ENCODE measurements at places on chromosomes 5 and 9.

DNA sequence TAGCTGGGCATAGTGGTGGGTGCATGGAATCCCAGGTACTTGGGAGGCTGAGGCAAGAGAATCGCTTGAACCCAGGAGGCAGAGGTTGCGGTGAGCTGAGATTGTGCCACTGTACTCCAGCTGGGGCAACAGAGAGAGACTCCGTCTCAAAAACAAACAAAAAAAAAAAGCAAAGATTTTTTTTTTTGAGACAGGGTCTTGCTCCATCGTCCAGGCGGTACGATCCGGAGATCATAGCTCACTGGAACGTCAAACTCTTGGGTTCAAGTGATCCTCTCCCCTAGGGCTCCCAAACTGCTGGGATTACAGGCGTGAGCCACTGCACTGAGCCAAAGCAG, 37.6 kb downstream of the ABCA1 start:
- H3K4me1 ChIP-seq: peaks cover 20% of the 10 kb centered on the region
- H3K4me3 ChIP-seq: no peak overlapping the region
- DNase-seq: no peak
- no peaks in the 10 kb centered on the region for H3K27me3 ChIP-seq

GRCh38 chr5:16461026-16461425, 4.6 kb downstream of the ZNF622 start:
- H3K4me1 ChIP-seq: no peaks in the 10 kb centered on the region
- peaks cover 14% of the 10 kb centered on the region for H3K36me3 ChIP-seq
- H3K4me3 ChIP-seq: no peak overlapping the region
- DNase-seq: no peak
- H3K27me3 ChIP-seq: no peaks in the 10 kb centered on the region

DNA sequence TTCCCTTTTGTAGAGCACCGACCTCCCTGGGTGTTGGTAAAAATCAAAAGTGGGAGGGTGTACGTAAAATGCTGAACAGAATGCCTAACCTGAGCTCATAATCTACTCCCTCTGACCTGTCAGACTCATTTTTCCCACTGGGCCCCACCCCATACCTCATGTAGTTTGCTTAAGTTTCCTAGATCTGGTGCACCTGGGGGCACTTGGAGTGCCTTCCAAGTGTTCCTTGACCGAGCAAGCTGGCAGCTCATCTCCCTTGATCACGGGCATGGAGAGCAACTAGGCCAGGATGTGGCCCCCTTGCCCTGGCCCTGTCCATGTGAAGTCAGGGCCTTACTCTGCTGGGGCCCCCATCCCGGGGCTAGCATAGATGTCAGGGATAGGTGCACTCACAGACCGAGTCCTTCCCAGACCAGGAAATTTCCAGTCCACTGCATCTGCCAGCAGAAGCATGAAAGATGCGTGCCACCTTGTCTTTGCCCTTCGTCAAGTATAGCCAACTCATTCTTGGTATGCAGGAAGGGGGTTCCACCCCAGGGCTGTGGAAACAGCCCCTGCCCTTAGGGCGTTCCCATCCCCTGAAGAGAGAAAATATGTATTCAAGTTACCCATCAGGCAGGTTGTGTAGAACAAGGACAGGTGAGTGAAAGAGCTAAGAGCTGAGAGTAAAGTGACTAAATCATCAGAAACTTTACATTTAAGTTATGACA, 41.9 kb downstream of the SLC22A5 start:
- peak overlapping the region; percentile 58 for H3K4me3 ChIP-seq
- H3K27ac ChIP-seq: no peak overlapping the region
- H3K27me3 ChIP-seq: no peaks in the 10 kb centered on the region
- no peaks in the 10 kb centered on the region for H3K36me3 ChIP-seq
- H3K4me1 ChIP-seq: no peaks in the 10 kb centered on the region
- no peak for DNase-seq

GRCh38 chr9:92325991-92326500, 293 bp downstream of the CENPP start:
- DNase-seq: no peak
- no peaks in the 10 kb centered on the region for H3K27me3 ChIP-seq
- peak overlapping the region; percentile 70 for H3K4me3 ChIP-seq
- H3K36me3 ChIP-seq: peaks cover 10% of the 10 kb centered on the region
- H3K27ac ChIP-seq: peak overlapping the region; percentile 97

- H3K4me3 ChIP-seq: no peak overlapping the region
- H3K4me1 ChIP-seq: no peaks in the 10 kb centered on the region
- no peaks in the 10 kb centered on the region for H3K27me3 ChIP-seq
- H3K36me3 ChIP-seq: no peaks in the 10 kb centered on the region
- no peak for DNase-seq
These were observed 291.9 kb upstream of the IRX1 start for GRCh38 chr5:3303777-3304176.

DNA sequence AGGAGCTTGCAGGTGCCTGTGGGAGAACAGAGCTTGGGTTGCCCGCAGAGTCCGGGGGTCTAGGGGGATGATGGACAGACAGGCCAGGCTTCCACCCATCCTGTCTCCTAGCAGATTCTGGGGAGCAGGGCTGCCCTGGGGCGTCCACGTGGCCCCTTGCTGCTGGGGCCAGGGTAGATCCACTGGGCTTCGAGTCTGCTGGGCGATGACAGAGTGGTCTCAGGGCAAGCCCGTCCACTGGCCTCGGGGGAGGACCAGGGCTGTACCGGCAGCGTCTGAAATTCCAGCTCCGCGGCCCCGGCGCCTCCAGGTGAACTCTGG, 124.2 kb upstream of the IRX4 start:
- H3K36me3 ChIP-seq: no peaks in the 10 kb centered on the region
- no peak overlapping the region for H3K27ac ChIP-seq
- no peak for DNase-seq

GRCh38 chr5:10635867-10636350, 72.0 kb downstream of the ANKRD33B start:
- DNase-seq: no peak
- H3K27me3 ChIP-seq: no peaks in the 10 kb centered on the region
- peaks cover 18% of the 10 kb centered on the region for H3K4me1 ChIP-seq
- no peaks in the 10 kb centered on the region for H3K36me3 ChIP-seq
- no peak overlapping the region for H3K27ac ChIP-seq
- H3K4me3 ChIP-seq: no peak overlapping the region

GRCh38 chr5:84228266-84228665, 156.4 kb downstream of the EDIL3 start:
- no peaks in the 10 kb centered on the region for H3K36me3 ChIP-seq
- H3K4me1 ChIP-seq: no peaks in the 10 kb centered on the region
- no peak overlapping the region for H3K4me3 ChIP-seq
- no peak overlapping the region for H3K27ac ChIP-seq
- no peak for DNase-seq

DNA sequence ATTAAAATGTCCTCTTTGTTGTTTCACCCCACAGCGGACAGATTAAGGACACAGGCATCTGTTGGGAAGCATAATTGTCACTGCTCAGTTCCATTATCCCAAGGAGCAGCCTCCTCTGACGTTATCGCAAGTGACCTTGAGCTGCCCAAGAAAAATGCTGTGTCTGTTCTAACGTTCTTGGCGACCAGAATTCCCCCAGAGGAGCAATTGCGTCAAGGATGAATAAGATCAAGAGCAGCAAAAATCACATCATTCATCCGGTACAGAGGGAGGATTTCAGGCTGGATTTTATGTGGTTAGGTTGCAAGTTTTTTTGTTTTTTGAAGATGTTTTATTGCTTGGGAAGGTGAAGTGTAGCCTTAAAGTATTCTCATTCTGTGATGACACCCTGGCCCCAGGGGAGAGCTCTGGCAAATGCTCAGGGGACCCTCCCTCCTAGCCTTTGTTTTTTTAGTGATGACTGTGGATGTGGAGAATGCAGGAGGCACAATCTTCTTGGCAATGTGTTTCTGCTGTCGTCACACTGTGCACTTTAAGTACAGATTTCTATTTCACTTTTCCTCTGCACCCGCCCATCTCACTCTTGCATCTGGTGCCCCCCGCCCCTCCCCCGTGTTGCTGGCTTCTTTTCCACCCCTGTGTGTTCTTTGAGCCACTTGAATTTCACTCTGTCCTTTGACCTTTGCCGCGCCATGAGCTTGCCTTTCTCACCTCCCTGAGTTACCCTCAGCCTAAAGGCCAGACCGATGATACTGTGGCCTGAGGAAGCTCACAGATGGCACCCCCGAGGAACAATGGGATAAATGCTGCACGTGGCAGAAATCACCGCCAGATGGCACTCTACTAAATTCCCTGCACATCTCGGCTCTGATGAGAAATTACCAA, 308.5 kb downstream of the RAB3C start:
- H3K4me3 ChIP-seq: no peak overlapping the region
- H3K4me1 ChIP-seq: no peaks in the 10 kb centered on the region
- peak; percentile 85 for DNase-seq
- no peak overlapping the region for H3K27ac ChIP-seq
- no peaks in the 10 kb centered on the region for H3K36me3 ChIP-seq
- H3K27me3 ChIP-seq: no peaks in the 10 kb centered on the region

- no peaks in the 10 kb centered on the region for H3K27me3 ChIP-seq
- DNase-seq: no peak
- H3K4me3 ChIP-seq: no peak overlapping the region
- no peaks in the 10 kb centered on the region for H3K4me1 ChIP-seq
- H3K36me3 ChIP-seq: no peaks in the 10 kb centered on the region
These were observed 358.8 kb upstream of the TRPC7 start for GRCh38 chr5:136724161-136724560.

DNA sequence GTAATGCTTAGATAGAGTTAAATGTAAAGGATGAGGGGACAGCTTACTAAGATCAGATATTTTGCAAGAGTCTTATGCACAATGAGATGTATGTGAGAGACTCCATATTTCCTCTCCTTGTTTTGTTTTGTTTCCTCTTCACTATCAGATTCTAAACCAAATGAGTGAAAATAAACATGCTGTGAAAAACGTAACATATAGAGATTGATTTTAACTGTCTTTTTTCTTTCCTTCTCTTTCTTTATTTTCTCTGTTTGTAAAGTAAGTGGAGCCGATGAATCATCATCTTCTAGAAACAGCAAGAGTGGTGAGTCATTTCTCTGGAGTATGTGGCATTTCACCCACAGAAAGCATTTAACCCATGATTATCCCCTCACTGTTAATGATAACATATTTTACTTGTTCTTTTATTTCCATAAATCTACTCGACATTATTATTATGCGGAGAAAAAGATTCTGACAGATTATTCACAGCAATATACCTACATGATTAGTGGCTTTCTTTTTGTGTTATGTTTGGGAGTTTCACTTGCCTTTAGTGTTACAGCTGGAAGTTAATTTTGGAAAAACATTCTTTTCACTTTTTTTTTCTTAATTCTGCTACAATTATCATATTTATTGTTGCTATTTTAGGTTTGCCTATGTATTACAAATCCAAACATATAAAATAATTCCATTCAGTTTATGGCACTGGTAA, 2.1 kb upstream of the ANXA1 start:
- no peak overlapping the region for H3K27ac ChIP-seq
- no peaks in the 10 kb centered on the region for H3K27me3 ChIP-seq
- H3K36me3 ChIP-seq: no peaks in the 10 kb centered on the region
- no peak overlapping the region for H3K4me3 ChIP-seq

DNA sequence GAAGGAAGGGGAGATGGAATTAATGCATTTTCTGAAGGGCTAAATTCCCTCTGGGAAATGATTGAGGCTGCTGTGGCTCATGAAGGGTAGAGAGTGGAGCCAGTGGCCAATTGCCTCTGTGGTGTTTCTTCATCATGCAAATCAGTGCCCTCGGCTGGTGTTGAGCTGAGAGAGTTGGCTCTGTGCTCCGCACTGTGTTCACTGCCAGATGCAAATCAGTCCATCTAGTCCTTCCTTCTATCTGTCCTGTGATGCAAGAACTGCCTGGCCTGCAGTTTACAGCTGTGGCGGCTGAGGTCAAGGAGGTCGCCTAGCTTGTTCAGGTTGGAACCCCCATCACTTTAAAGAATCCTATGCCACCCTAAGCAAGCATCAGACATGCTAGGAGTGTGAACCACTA, 6.0 kb downstream of the TMEM171 start:
- H3K4me3 ChIP-seq: no peak overlapping the region
- H3K36me3 ChIP-seq: no peaks in the 10 kb centered on the region
- no peaks in the 10 kb centered on the region for H3K4me1 ChIP-seq

DNA sequence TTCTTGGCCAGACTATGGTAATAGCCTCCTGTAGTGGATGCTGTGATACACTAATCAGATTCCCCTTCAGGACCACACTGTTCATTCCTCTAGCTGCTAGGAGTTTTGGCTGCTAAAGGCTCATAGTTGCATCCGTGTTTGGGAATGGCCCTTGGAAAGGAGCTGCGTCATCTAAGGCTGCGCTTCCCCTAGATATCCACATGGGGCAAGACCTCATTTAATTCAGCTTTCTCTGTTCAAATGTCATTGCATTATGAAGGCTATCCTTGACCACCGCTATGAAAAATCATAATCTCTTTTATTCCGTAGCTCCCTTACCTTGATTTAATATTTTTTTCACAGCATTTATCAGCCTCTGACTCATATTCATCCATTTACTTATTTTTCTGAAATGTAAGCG, 258.3 kb upstream of the NR4A3 start:
- no peaks in the 10 kb centered on the region for H3K36me3 ChIP-seq
- H3K4me1 ChIP-seq: no peaks in the 10 kb centered on the region
- no peak overlapping the region for H3K27ac ChIP-seq

DNA sequence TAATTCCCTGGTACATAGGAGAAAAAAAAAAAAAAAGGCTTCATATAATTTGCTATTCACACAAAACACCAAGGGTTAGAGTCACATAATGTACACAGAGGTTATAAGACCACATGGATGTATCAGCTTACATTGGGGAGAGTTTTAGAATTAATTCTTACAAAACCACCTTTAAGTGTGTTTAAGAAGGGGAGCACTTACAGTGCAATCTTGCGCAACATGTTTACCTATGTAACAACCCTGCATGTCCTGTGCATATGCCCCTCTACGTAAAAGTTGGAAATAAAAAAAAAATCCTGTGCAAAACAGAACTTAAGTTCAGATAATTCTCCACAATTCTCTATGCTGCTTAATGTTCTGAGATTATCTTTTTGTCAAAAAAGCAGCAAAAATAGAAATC, 190.0 kb downstream of the DENND1A start:
- no peaks in the 10 kb centered on the region for H3K27me3 ChIP-seq
- no peak overlapping the region for H3K27ac ChIP-seq
- H3K4me1 ChIP-seq: no peaks in the 10 kb centered on the region
- H3K36me3 ChIP-seq: no peaks in the 10 kb centered on the region
- DNase-seq: no peak

GRCh38 chr9:116798521-116798920, 111.4 kb downstream of the TRIM32 start:
- H3K27me3 ChIP-seq: no peaks in the 10 kb centered on the region
- DNase-seq: no peak
- peaks cover 11% of the 10 kb centered on the region for H3K4me1 ChIP-seq
- H3K4me3 ChIP-seq: no peak overlapping the region

GRCh38 chr5:138054847-138055558, 22.1 kb upstream of the FAM13B start:
- H3K27ac ChIP-seq: no peak overlapping the region
- H3K4me3 ChIP-seq: peak overlapping the region; percentile 4
- no peak for DNase-seq
- H3K4me1 ChIP-seq: no peaks in the 10 kb centered on the region

DNA sequence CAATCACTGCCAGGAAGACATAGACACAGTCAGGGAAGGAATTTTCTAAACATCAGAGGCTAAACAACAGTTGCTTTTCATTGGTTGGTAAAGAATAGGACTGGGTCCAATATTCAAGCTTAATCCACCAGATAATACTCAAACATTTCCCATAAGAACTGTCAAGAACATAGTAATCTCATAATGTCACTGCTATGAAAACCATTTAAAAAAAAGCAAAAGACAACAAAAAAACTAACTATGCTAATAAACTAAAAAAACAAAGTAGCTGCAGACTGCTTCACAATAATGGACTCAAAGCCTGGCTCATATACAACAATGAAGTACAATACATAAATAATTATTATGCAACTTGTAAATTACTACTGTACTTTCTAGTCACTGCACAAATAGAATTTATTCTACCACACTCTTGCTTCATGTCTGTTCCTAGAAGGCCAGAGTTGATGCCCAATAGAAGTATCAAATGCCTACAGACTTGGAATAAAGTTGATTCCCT, 148.7 kb downstream of the MLLT3 start:
- no peaks in the 10 kb centered on the region for H3K36me3 ChIP-seq
- no peak for DNase-seq
- no peaks in the 10 kb centered on the region for H3K4me1 ChIP-seq
